ENCODE measurements at places on chromosomes 12 and 14.

DNA sequence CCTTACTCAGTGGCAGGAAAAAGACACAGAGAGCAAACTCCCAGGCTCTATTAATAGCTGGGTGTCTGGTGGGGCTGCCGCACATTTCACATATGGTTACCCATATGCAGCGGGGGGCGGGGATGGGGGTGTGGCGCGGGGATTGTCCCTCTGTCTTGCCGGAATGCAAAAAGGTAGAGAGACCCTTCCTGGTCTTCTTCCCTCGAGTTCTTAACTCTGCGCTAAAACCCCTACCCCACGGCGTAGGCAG lies 1.7 kb downstream of the PRMT8 start:
- no peak for DNase-seq

- DNase-seq, result no peak
These were observed 123.1 kb downstream of the NPAS3 start for GRCh38 chr14:33061667-33062325.

GRCh38 chr12:112121780-112122565 lies 3.4 kb upstream of the TRAFD1 start:
- DNase-seq, result no peak

GRCh38 chr12:84937415-84937814 lies 24.8 kb upstream of the SLC6A15 start:
- no peak for DNase-seq

DNA sequence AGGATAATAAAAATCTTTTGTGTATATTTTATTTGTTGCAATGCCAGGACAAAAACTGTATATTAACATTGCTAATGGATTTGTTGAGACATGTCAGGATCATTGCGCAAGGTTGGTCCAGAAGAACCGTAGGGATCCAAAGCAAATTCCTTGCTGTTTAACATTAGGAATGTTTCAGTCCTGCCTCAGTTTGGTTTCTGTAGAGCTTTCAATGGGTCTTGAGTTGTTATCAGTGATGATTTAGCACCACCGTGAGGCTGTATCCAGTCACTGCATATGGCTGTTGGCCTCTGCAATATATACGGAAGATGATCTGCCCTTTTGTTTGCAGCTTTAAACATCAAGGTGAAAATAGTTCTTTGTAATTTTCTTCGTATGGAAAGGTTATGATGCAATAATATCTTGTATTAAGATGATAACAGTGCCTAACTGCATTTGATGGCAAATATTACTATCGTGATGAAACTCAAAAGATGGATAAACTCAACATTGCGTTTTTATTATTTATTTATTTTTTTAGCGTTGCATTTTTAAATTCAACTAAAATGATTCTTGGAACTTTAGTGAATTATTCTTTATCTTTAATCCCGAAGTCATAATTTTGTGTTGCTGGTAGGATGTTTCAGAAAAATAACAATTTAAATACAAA lies 231.2 kb downstream of the AKAP6 start:
- DNase-seq, result peak; percentile 12

GRCh38 chr12:6902448-6902847 lies 2.2 kb upstream of the LRRC23 start:
- no peak for DNase-seq

DNA sequence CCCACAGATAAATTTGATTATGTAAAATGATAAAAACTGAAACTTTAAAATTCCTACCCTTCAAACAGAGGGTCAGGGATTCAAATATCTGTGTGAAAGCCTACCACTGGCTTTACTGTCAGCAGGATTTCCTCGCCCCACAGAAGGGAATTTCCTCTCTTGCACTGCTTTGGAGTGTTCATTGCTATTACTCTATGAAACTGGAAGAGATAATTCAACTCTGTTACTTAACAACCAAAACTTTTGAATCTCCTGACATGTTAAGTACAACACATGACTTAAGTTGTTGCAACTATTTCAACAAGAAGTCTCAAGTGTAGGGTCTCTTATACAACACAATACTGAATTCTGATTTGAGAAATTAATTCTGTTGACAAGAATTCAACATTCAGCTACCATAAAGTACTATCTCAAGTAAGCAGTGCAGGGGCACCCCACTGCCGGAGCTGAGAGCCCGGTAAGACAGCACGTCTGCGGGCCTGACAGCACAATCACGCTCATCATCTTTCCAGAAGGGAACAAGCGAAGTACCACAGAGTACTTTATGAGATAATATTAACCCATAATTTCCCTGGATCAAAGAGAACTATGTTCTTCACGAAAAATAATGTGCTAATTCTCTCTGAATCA lies 22.9 kb downstream of the DICER1 start:
- DNase-seq, result no peak

DNA sequence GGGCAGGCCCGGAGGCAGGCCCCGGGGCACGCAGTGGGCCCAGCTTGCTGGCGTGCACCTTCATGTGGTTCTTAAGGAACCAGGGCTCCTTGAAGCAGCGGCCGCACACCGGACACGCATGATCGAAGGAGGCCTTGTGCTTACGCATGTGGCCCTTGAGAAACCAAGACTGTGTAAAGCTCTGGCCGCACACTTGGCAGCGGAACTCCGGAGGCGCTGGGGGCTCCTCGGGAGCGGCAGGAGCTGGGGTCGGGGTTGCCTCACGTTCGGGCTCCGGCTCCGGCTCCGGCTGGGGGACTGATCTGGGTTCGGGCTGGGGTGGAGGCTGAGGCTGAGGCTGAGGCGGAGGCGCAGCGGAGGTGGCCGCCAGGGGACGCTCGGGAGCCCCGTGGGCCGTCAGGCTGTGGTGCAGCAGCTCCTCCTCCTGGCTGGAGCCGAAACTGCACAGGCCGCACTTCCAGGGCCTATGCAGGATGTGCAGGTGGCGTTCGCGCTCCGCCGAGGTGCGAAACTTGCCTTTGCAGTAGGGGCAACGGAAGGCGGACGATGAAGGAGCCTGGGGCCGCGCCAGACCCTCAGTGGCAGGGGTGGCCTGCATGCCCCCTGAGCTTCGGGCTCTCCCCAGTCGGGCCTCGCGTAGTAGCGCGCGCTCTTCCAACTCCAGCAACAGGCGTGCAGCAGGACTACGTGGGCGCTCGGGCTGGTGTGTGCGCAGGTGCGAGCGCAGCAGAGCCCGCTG lies 6.0 kb downstream of the ZNF219 start:
- DNase-seq, result peak; percentile 94

DNA sequence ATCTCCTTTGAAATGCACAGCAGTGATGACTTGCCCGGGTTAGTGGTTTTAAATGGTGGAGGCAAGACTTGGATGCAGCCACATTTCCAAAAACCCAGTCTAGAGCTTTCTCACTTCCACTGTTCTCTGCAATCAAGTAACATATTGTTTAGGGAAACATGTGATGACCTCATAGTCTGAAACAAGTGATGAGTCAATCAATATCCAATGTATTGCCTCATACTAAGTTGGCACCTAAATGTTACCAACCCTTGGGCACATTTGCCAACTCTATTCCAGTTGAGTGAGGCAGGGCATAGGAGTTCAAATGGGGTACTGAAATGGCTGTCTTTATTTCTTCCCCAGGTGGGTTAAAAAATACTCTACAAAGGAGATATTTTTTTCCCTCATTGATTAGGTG lies 1105.4 kb downstream of the VRK1 start:
- no peak for DNase-seq

- no peak for DNase-seq
These were observed 345.4 kb downstream of the MED13L start for GRCh38 chr12:115932066-115932465.

All from activated CD4-positive, alpha-beta T cell treated with anti-CD3 and anti-CD28 coated beads, Interleukin-2, amount 50 U/mL, for 1 hour (primary cell).